Dermis blood vessel endothelial cell (primary cell): ENCODE measurements at places on chromosomes 1 and 21. TPM values are rescaled to one million over a fixed set of nuclear protein-coding genes. Genes with fewer than 3 reads are reported as not detected.

Gene CBR3
- 5.8 and 6.8 TPM in 2 replicates for total RNA-seq

Gene LEFTY2
- total RNA-seq, result under 0.01 TPM in 1 of 2 replicates, not detected in the other

Gene CCDC185
- 0.17 TPM in 1 of 2 replicates, not detected in the other for total RNA-seq

Gene MROH9
- total RNA-seq, result not detected in 2 replicates

Gene SPATA21
- under 0.01 TPM in 1 of 2 replicates, not detected in the other for total RNA-seq

- no peak for DNase-seq
These were observed 13.0 kb downstream of the EDARADD start for GRCh38 chr1:236407059-236407458.

- DNase-seq, result peak; percentile 51
These were observed 1.7 kb downstream of the MCL1 start for GRCh38 chr1:150577557-150578271.

DNA sequence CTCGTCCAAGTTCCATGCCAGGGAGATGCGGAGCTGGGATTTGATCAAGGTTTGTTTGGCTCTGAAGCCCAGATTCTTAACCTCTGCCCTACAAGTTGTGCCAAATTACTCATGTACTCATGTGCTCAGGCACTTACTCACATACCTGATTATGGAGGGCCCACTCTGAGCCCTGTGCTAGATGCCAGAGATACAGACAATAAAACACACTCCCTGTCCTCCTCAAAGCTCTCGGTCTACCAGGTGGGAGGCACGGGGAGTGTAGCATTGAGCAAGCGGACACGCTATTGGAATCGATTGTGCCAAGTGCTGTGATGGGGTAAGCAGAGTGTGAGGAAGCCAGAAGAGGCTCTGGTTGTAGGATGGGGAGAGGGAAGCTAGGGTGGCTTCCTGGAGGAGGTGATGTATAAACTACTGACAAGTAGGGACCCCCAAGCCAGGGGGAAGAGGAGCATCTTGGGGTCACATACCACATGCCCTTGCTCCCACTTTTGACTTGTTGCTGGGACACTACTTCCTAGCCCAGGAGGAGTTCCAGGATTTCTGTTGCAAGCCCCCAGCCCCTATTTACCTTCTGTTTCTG lies 49.8 kb upstream of the IFNLR1 start:
- peak; percentile 5 for DNase-seq

GRCh38 chr1:25890239-25891034 lies 14.9 kb upstream of the PAQR7 start:
- no peak for DNase-seq

GRCh38 chr1:169892927-169893644 lies 610 bp downstream of the SCYL3 start:
- peak; percentile 53 for DNase-seq

- DNase-seq, result no peak
These were observed 62.5 kb downstream of the UBIAD1 start for GRCh38 chr1:11335417-11336056.

- DNase-seq, result peak; percentile 80
These were observed 13.9 kb downstream of the DDX20 start for GRCh38 chr1:111769517-111770146.

DNA sequence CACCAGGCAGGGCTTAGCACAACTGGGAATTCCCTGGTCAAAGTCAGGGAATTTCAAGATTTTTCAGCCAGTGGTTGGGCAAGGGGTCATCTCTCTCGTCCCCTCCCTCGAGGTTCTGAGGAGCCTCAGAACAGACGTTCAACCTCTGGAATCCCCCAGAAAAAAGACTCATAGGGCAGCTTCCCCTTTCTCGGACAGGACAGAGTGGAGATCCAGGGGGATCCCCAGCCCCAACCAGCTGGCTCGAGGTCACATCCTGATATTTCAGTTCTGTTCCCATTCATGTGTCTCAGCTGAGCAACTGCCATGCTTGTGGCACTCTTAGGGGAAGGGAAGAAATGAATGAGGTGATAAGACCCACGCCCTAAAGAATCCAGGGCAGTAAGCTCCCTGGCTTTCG lies 4.9 kb upstream of the LAD1 start:
- peak; percentile 5 for DNase-seq

GRCh38 chr1:39262802-39263201 lies 58.3 kb downstream of the MACF1 start:
- no peak for DNase-seq
